Stimulated activated CD8-positive, alpha-beta memory T cell treated with anti-CD3 and anti-CD28 coated beads, Interleukin-7, amount 100 ng/mL, for 48 hours (primary cell): ENCODE measurements at places on chromosomes 16 and 17.

DNA sequence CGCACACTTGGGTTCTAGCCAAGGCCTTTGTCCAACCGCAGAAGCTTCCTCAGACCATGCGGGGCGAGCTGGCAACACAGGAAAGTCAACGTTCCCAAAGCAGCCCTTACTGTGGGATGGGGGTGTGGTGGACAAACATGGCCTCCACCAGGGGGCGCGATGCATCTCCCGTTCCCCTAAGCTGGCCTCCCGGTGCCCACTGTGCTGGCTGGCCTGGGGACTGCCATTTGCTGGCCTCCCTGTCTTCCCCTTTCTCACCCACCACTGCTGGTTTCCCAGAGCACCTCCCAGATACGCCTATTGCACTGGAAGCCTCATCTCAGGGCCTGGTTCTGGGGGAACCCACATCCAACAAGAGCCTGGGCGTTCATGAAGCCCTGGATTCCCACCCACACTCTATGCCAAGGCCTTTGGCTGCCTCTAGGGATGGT lies 145.3 kb downstream of the IRF8 start:
- DNase-seq: no peak

DNA sequence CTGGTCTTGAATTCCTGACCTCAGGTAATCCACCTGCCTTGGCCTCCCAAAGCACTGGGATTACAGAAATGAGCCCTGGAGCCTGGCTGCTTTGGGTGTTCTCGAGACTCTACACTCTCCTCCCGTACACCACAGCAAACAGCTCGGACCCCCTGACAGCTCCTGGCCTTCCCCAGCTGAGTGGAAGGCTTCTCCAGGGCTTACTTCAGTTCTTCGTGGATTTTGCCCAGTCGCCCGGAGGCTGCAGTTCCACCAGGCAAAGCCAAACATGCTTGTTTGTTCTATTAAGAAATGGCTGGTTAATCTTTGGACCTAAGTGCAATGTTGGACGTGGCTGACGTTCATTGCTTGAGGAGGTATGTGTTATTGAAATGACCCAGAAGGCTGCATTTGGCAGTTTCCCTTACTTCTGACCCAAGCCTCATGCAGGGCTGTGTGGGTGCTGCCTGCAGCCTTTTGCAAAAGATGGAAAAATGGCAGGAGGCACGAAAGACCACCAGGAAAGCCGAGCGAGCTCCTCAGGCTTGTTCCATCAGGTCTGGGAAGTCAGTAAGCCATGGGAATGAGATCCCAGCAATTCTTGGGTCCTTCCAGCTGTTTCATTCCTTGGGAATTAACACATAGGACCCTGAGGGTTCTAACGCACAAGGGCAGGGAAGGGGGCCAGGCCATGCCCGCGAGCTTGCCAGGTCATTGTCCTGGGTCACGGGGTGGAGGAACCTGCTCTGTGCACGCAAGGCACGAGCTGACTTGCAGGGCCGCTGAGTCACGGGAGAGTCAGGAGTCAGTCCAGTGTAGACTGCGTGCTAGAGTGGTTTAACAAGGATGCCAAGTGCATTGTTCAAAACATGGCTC lies 23.9 kb upstream of the KLHDC4 start:
- no peak for DNase-seq

DNA sequence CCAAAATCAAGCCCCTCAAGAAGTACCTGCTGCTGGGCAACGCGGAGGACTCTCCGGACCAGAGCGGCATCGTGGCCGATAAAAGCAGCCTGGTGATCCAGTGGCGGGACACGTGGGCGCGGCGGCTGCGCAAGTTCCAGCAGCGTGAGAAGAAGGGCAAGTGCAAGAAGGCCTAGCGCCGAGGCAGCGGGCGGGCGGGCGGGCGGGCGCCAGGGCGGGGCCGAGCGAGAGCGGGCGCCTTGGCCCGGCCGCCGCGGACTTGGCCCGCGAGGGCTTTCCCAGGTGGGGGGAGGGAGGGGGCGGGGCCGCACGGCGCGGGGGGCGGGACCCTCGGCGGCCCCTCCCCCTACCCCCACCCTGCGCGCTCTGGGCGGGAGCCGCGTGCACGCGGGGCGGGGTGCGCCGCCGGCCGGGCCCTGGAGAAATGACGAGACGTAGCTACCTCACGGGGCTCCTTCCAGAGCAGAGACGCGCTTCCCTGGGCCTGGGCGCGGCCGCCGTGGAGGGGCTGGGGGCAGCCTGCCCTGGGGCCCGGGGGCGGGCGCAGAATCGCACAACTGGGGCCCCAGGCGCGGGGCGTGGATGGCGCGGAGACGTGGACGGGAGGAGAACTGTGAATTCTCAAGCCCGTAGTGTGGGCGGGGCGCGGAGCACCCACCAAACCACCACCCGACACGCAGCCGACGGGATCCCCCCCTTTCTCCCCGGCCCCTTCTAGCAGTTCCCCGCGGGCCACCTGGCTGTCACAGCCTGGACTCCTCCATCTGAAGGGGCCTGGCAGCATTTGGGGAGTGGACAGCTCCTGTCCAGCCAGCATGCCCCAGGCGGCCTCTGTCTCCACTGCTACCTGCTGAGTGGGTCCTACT lies 218.7 kb downstream of the NTN1 start:
- DNase-seq: peak; percentile 47

DNA sequence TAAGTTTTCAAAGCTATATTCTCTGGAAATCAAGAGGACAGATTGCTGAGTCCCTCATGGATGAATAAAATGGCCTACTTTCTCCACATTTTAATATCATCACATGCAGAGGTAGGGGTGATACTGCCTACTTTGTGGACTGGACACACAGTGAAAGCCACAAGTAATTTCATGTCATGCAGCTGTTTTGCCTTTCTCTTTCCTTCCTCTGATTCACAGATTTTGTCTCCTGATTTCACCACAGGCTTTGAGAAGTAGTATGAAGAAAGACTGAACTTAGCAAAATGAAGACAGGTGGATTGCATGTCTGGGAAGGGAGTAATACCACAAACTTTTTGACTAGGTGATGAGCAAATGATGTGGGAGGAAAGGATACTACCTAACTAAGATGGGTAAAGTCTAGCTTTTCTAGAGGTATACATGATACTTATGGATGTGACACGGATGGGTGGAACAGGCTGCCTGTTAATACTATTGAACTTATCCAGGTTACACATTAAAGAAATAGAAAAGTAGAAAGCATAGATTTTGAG lies 478.4 kb upstream of the GOT2 start:
- no peak for DNase-seq
